Activated CD4-positive, CD25-positive, alpha-beta regulatory T cell treated with anti-CD3 and anti-CD28 coated beads, Interleukin-2, amount 50 U/mL, for 16 hours (primary cell): ENCODE measurements at places on chromosomes 1 and 21.

GRCh38 chr1:168794057-168794456 is 65.1 kb upstream of the DPT start:
- no peak for DNase-seq

GRCh38 chr1:94606471-94606870 is 64.9 kb upstream of the F3 start:
- no peak for DNase-seq

GRCh38 chr1:206834711-206835110 is 30.7 kb upstream of the IL20 start:
- no peak for DNase-seq

DNA sequence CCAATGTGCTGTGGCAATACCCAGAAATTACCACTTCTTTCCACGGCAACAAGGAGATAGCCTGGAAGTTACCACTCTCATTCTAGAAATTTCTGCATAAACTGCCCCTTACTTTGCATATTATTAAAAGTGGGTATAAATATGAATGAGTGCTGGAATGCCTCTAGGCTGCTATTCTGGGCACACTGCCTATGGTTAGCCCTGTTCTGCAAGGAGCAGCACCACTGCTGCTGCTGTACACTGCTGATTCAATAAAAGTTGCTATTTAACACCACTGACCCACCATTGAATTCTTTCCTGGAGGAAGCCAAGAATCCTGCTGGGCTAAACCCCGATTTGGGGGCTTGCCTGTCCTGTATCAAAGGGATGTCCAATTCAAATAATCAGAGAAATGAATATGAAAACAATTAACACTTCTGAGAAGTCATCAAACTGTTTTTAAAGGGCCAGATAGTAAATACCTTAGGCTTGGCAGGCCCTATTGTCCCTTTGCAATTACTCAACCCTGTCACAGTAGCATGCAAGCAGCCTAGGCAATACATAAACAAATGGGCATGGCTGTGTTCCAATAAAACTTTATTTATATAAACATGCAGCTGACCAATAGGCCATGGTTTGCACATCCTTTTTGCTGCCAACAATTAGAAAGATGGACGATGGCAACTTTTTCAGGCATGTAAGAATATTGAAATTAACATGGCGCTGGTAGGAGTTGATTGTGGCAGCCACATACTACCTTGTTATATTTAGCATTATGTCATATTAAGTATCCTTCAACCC is 369.4 kb upstream of the B3GALT2 start:
- no peak for DNase-seq

DNA sequence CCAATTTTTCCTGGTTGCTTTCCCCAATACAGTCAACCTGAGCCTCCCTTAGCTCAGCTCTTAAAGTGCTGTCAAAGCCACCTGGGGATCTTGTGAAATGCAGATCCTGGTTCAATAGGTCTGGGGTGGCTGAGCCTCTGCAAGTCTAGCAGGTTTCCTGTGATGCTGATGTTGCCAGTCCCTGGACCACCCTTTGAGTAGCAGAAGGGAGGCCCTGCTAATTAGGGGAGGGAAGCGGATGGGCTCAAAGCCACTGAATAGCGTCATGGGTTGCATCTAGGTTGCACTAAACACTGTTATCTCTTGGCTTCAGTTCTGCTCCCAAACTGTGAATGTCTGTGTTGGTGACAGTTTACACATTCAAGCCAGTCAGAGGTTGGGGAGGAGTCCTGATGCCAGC is 127.2 kb downstream of the KAZN start:
- no peak for DNase-seq

DNA sequence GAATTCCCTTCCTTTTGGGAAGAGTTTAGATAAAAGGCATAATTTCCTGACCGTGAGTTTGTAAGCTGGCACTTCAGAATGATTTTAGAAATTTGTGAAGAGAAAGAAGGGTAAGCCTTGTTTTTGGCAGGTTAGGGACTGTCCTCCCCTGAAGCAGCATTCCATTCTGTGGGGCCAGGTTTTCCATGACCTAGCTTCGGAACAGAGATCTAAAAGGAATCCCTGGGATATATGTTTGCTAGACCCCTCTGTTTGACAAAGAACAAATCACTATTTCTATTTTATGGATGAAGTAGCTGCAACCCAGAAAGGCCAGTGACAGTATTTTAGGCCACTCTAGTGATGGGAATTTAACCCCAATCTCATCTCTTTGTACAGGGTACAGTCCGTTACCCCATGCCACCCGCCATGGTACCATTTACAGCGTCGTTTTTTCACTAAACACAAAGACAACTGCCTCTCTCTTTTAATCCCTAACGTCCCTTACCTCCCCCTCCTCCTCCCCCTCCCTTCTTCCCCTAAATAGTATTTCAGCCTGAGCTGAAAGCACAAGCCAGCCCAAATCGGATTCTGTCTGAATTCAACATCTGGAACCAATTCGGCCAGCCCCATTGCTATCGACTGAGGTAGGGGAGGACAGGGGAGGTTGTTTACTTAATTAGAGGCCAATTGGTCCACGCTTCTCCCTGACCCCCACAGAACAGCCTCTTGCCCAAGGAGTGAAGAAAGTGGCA is 23.4 kb upstream of the IKBKE start:
- DNase-seq = no peak

GRCh38 chr1:35442734-35443133 is 114.5 kb downstream of the KIAA0319L start:
- DNase-seq = no peak

DNA sequence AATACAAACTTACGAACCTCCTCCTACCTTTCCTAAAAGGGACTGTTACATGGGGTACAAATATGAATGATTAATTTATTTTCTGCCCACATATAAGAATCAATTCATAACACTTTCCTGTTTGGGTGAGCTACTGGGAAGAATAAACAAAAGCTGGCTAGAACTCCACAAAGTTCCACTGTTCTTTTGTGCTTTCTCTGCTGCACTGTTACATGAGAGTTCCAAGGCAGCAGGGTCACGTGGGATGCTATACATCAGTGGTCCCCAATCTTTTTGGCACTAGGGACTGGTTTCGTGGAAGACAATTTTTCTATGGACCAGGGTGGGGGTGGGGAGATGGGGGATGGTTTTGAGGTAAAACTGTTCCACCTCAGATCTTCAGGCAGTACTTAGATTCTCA is 2.2 kb upstream of the ANGPTL7 start:
- DNase-seq = no peak

- DNase-seq = peak; percentile 23
Measured at GRCh38 chr1:113929750-113930498, 800 bp downstream of the HIPK1 start.

DNA sequence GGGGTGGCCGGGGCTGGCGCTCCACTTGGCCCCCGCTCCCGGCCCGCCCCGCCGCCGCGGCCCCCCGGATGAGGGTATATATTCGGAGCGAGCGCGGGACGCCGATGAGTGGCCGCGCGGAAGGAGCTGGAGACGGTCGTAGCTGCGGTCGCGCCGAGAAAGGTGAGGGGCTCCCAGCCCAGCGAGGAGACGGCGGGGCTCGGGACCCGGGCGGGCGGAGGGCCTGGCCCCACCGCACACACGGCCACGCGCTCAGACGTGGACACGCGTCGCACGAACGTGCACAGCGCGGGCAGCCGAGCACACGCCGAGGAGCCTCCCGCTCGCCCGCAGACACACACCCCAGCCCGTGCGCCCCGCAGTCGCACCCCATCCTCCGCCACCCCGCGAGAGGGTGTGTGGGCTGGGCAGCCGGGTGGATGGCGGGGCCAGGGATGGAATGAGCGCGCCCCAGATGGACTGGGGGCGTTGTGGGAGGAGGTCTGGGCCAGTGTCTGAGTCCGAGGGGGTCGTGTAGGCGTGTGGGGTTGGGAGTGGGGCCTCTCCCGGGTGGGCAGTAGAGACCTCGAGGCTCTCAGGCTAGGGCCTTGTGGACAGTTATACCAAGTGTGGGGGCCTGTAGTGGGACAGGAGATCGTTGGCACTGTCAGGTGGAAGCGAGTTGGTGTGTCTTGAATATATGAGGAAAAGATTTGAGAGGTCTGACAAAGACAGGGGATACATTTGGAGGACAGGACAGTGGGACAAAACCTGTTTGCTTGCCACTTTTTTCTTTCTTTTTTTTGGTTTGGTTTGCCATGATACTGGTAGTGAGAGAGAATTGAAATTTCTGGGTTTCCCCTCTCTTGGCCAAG is at the start of gene UAP1:
Gene UAP1 (plus strand): TSS at position 107 of the 854 bp plus-strand sequence. CDS start 4,347 bp downstream, outside the sequence.
- no peak for DNase-seq

- DNase-seq = no peak
Measured at GRCh38 chr1:6962996-6963911, 178.0 kb downstream of the CAMTA1 start.

- no peak for DNase-seq
Measured at GRCh38 chr1:23193391-23194118, 23.7 kb downstream of the HTR1D start.
